Activated CD4-positive, alpha-beta T cell treated with anti-CD3 and anti-CD28 coated beads, Interleukin-2, amount 50 U/mL, for 1 hour (primary cell): ENCODE measurements at places on chromosomes 2 and 18.
A peak's percentile ranks its signal among the peaks of the same experiment; 100 is the strongest.

DNA sequence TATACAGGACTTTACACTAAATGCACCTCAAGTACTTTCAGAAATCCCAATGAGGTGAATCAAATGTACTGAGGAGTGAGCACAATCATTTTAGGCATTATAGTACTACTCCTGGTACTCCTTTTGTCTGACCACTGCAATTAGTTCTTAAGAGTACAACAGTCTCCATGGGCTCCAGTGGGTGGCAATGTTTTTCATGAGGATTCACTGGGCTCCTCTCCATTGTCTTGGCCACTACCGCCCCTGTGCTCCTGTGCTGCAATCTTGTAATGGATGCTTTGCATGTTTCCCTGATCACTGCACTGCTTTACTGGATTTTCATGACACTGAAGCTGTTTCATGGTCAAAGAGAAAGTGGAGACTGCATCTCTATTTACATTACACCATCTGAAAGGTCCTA lies 268.5 kb upstream of the ZSWIM2 start:
- DNase-seq: no peak

DNA sequence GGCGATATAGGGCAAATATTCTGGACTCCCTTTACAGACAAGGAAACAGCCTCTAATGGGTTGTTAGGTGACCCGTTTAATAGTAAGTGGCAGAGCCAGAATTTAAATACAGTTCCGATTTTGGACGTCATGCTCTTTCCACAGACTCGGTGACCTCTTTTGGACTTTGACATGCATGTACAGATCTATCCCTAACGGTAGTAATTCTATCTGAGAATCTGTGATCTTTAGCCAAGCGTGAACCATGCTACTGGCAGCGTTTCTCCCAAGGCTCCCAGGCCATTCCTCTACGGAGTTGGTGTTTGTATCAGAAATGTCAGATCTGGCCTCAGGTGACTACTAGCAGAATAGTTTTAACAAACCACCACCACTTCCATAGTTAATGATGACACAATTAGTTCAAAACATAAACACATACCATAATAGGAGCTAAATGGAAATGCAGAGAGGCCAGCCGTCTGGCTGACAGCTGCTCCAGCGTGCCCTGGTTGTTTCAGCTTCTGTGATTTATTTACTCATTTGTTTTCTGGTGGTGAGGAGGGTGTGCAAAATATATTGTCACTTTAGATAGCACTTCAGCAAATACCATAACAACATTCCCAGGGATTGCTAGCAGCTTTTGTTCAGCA lies 304.6 kb upstream of the LYPD1 start:
- DNase-seq: no peak

- DNase-seq: no peak
Measured at GRCh38 chr2:6879011-6879410, 1.4 kb downstream of the RSAD2 start.

DNA sequence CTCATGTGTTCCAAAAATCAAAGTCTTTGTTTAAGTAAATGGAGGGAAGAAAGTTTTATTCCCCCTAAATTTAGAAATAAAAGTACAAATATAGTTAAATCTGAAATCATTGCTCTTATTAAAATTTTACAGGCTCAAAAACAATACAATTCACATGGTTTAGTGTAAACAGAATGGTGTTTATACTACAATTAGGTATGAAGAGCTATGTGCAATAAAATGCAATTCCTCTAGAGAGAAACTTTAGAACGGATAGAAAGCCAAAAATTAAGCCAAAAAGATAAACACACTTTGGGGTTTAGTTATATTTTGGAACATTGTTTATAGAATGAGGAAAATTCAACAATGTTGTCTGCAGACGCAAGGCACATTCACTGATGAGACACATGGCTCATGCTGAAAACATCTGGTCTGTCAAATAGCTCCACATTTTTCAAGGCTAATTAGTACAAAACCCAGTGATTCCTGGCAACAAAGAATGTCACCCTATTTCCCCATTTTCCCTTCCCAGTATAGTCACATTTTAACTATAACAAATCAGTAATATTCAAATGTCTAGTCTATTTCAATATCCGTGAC lies 103.3 kb downstream of the EXOC6B start:
- DNase-seq: no peak

- no peak for DNase-seq
Measured at GRCh38 chr18:46636040-46636630, 20.9 kb downstream of the LOXHD1 start.

- DNase-seq: no peak
Measured at GRCh38 chr2:207825045-207825954, 55.6 kb upstream of the FZD5 start.

DNA sequence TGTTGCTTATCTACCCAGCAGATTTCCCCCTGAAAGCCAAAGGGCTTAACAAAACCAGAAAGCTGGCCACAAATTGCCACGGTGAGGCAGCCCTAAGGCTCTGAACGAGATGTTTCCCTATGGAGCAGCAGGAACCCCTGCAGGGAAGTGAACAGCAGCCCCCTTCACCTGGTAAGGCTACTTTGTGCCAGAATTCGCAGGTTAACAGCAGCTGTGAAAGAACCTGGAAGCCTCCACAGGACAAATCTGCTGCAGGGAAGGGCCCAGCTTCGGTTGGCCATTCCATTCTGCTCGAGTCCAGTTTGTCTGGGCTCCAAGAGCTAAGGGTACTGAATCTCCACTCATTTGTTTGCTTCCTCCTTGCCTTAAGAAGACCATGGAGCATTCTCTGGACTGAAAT lies 175.3 kb downstream of the PDE11A start:
- no peak for DNase-seq

DNA sequence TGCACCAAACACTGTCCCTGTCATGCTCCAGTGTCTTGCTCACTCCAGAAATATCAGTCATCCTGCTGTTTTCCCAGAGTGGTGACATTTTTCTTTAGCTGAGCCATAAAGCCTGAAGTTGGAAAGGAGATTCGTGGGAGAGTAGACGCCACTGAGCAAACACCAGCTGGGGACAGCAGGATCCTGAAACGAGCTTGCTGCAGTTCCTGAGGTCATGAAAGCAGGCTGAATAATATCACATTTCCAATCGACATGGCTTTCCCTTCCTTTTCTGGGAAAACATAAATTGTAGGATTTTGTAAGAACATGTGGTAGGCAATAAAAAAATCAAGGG lies 276.4 kb downstream of the CDCA7 start:
- DNase-seq: no peak

DNA sequence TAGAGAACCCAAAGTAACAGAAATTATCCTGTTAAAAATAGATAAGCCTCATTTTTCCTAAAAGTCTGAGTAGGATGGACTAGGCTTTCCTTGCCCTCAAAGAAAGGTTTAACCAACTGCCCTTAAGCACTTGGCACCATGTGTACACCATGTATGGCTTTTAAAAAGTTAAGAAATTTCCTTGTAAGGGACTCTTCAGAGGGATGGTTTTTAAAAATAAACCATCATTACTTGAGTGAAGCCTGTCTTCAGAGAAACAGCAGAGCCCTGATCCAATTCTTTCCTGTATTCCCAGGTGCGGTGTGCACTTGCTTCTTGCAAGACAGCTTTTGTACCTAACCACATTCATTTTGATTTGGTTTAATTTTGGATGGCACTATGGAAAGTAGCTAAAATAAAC lies 1.1 kb upstream of the NEMP2 start:
- no peak for DNase-seq

GRCh38 chr2:224780106-224780505 lies 63.9 kb upstream of the CCDC195 start:
- DNase-seq: no peak

DNA sequence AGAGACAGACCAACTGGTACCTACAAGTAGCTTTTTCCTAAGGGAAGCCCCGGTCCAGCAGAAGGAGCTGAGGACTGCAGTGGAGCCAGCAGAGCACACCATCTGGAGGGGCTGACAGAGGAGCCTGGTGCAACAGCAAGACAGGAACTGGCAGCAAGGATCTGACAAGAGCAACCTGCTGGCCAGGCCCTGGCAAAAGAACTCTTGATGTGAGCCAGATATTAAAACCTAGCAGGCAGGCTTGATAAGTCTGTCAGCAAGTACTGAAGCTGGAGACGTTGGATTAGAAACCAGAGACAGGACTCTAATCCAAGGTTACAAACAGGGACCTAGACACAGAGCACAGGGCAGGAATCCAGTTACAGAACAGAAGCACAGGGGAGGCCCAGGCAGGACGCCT lies 260.7 kb upstream of the MGAT5 start:
- no peak for DNase-seq

DNA sequence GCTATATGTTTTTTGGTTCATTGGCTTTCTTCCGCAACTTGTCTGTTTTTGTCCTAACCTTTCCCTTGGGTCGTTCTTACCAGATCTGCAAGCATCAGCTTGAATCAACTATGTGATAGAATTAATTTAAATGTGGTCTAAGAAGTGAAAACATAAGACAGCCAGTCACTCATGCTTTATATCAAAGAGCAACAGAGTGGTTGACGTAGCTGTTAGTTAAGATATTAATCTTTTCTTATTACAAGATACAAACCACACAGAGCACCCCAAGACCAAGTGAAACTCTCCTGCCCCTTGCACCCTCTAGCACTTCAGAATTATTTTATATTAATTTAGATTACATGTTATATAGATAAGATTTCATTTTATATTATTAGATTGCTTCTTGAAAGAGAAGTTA lies 15.2 kb downstream of the IL18RAP start:
- no peak for DNase-seq

DNA sequence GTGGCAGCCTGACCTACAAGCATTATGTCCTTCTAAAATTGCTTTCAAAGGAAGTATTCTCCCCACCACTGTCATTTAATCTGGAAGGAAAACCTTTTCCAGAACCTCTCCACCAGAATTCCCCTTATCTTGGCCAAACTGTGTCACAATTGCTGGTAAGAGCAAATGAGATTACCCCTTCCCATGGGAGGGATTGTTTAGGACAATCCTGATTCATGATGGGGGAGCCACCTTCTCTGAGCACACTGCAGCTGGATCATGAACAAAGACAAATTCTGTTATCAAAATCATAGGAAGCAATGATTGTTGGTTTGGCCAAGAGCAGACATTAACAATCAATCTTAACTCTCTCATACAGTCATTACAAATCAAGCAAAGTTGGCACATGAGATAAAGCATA lies 18.1 kb upstream of the ATOH8 start:
- no peak for DNase-seq

GRCh38 chr2:191789796-191790195 lies 57.1 kb downstream of the CAVIN2 start:
- DNase-seq: no peak

DNA sequence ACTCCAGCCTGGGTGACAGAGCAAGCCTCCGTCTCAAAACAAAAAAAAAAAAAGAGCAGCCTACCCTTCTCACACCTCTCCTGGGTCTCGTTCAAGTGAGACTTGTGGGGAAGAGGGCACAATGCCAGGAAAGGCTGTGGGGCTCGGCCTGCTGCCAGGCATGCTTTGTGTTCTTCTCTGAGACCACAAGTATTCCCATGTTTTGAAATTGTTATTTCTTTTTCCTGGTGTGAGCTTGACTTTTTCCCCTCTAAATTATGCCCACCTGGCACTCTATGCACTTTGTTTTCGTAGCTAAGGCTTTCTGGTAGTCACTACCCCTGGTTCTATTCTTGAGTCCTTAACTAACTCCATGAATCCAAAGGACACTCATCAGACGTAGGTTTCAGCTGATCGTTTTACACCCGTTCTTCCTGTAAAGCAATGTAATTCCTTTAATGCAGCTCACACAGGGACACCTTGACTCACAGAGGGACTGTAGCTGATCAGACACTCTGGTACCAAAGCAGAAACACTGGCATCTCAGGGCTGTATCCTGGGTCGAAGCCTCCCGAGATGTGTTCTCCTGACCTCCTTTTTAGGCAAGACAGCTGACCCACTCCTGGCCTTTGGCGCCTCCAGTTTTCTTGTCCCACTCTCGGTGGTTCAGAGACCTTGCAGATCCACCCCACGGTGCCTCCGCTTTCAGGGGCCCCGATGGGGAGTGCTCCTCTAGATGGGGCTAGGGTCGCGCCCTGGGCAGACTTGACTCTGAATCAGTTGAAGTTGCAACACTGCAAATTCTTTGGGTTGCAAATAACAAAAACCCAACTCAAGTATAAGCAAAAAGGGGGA lies 193.3 kb upstream of the AGAP1 start:
- no peak for DNase-seq

- DNase-seq: no peak
Measured at GRCh38 chr18:45755934-45756333, 32.0 kb downstream of the SLC14A1 start.

- DNase-seq: no peak
Measured at GRCh38 chr2:138846216-138846821, 66.1 kb upstream of the NXPH2 start.

- no peak for DNase-seq
Measured at GRCh38 chr18:77321823-77322805, 72.5 kb downstream of the GALR1 start.

GRCh38 chr2:29900971-29901633 lies 20.3 kb downstream of the ALK start:
- DNase-seq: no peak

GRCh38 chr2:15176604-15177003 lies 384.5 kb downstream of the NBAS start:
- no peak for DNase-seq

DNA sequence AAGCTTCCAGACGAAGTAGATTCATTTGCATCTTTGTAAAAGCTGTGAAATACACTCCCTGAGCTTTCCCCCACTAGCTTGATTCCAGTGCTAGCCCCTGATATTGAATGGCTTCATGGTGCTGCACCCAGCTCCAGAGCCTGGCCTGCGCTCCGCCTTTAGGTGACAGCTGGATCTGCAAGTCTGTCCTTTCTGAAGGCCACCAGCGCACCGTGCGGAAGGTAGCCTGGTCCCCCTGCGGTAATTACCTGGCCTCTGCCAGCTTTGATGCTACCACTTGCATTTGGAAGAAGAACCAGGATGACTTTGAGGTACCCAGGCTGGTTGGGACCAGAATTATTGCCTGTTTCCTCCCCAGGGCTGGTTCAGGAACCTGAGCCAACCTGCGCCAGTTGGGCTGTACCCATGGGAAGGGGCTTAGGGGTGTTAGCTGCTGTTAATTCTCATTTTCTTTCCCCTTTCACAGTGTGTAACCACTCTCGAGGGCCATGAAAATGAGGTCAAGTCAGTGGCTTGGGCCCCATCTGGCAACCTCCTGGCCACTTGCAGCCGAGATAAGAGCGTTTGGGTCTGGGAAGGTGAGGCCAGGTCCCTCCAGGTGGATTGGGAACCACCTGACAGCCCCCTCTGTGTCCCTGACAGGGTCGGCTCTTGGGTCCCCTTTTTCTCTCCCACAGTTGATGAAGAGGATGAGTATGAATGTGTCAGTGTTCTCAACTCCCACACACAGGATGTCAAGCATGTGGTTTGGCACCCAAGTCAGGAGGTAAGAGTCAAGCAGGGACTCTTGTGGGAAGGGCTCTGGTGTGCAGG lies 1.3 kb downstream of the CIAO1 start:
- peak; percentile 45 for DNase-seq
